ENCODE measurements at places on chromosomes 1 and 21. TPM values are rescaled to one million over a fixed set of nuclear protein-coding genes. Genes with fewer than 3 reads are reported as not detected.

GRCh38 chr1:19567041-19567440 is 77.1 kb upstream of the NBL1 start:
- DNase-seq = no peak

The MEX3A gene
- 1.2 TPM for total RNA-seq

The MAN1C1 gene
- 8.7 TPM for total RNA-seq

The DEPDC1 gene
- 0.21 TPM for total RNA-seq
